Stimulated activated CD8-positive, alpha-beta memory T cell treated with anti-CD3 and anti-CD28 coated beads, Interleukin-4, amount 100 ng/mL, for 24 hours (primary cell): ENCODE measurements at places on chromosomes 16 and 17.

- DNase-seq = no peak
Measured at GRCh38 chr16:27284865-27285675, 16.5 kb upstream of the NSMCE1 start.

GRCh38 chr17:63516910-63517824 lies 6.0 kb upstream of the KCNH6 start:
- peak; percentile 11 for DNase-seq

DNA sequence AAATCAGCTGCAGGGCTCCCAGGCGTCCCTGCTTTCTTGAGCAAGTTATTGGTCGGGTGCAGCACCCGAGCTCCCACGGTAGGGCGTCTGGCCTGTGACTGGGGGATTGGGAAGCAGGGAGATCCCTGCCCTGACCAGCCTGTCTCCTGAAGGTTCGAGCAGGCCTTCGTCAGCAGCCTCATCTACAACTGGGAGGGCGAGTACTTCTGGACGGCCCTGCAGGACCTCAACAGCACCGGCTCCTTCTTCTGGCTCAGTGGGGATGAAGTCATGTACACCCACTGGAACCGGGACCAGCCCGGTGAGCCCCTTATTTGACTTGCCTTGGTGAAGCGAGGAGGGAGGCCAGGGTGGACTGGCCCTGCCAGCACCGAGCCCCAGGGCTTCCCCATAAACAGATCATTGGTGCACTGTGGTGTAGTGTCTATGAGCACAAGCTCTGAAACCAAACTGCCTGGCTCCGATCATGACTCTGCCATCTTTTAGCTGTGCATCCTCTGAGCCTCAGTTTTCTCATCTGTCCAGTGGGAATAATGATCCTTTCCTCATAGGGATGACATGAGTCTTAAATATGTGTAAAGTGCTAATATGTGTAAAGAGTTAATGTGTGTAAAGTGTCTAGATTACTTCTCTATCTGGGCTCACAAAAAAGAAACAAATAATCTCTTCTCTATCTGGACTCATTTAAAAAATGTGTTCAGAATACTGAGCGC lies 48.9 kb downstream of the MRC2 start:
- DNase-seq = no peak

DNA sequence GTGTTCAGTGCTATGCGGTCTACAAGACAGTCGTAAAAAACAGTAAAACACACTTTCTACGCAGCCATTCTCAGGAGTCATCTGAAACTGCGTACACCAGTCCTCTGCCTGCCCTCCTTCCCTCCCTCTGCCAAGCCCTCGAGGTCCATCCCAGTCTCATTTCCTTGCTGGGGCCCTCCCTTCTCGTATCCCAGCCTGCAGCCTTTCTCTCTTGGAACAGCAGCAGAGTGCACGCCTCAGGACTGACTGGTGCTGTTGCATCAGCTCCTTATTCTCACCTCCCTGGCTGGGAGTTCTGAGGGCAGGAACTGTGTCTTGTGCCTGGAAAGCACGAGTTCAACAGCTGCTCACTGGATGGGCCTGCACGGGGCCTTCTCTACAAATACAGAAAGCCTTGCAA lies 12.5 kb downstream of the FAHD1 start:
- no peak for DNase-seq

GRCh38 chr16:85105475-85105874 lies 6.8 kb downstream of the CIBAR2 start:
- DNase-seq = no peak

DNA sequence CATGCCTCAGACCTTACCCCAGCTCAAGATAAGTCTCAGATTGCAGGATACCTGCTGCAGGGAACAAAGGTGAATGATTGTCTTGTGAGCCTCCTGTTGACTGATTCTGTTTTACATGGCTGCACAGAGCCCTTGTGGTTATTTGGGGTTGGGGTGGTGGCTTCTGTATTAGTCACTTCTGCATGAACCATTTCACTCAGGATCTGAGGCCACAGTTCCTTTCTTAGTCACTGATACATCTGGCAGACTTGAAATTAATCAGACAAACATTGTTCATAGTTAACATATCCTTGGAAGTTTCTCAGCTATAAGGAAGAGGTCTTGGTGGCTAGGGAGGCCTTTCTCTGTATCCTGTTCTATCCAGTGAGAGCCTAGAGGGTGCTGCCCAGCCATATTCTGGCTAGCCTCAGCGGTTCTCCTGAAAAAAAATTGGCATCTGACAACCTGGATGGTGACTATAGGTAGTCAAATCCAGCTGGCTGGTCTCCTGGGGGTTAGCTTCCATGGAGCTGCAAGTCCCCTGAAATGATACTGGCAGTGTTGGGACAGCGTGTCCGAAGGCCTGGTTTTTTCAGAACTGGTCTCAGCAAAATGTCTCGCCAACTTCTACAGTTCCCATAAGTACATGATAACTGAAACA lies 8.4 kb upstream of the PLK1 start:
- DNase-seq = no peak

- no peak for DNase-seq
Measured at GRCh38 chr17:59409336-59410048, 78.0 kb downstream of the YPEL2 start.

DNA sequence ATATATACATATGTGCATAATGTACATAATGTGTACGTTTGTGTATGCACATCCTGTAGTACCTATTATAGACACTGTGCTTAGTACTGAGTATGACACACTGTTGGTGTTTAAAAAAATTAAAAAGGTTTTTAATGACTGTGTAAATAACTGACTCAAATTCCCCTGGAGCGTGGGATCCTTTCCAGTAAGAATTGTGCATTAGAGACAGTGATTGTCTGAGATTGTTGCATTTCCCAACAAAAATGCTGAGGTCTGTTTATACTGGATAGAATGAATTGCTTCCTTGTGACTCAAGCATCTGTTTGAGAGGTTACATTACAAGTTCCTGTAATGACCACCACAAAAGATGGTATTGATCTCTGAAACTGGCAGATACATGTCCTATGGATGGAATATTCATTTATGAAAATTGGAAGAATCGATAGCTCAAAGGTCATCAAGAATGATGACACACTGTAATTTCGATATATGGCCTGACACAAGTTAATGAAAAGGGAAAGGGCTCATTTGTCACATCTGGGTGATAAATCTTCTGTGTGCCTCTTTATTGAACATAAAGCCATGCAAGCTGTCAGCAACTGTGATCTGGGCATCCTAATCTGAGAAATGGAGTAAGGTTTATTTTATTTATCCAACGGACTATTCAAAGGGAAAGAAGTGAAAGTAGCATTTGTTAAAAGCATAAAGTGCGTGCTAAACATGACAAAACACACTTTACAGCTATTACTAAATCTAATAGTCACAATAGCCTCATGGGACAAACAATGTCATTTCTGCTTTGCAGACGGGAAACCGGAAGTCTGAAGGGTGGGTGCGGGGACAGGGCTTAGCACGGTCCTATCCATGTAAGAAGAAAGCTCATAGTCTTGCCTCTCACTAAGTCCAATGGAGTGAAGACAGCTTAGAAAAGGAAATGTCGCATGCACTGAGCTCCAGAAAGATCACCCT lies 228.8 kb downstream of the CDH11 start:
- no peak for DNase-seq

- DNase-seq = no peak
Measured at GRCh38 chr16:12239226-12239625, 262.7 kb downstream of the SNX29 start.

DNA sequence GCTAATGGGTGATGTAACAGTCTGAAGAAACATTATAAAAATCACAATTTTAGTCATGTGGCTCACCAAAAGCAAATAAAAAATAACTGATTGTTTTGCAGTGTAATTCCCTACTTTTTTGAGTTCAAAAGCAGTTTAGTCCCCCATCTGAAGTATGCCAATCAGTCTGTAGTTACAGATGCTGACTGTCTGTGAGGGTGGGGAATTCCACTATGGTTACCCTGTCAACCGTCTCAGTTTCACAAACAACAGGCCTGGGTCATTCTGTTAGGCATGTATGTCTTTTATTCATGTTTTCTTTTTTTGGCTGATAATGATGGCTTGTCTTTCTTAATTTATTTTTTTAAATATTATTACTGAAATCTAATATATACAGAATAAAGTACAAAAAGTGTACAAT lies 69.3 kb downstream of the STXBP4 start:
- DNase-seq = no peak

GRCh38 chr17:13134076-13134475 lies 116.2 kb upstream of the ELAC2 start:
- DNase-seq = no peak

DNA sequence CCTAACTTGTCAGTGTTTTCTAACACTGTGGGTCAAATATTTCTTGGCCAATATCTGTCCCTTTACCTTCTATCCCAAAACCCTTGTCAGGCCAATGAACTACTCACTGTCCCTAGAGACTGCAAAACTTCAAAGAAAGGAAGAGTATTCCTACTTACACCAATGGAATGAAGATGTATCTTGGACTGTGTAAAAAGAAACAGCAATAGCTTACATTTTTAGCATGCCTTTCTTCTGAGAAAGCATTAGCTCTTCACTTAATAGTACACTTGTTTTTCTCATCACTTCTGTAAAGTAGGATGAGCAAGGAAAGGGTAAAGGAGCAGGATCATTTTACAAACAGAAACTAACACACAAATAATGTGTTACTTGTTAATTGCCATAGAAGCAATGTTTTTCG lies 73.9 kb downstream of the STH start:
- no peak for DNase-seq
